ENCODE measurements at places on chromosomes 16 and 17.

GRCh38 chr16:82924075-82924854 is 297.5 kb downstream of the CDH13 start:
- no peak for DNase-seq

DNA sequence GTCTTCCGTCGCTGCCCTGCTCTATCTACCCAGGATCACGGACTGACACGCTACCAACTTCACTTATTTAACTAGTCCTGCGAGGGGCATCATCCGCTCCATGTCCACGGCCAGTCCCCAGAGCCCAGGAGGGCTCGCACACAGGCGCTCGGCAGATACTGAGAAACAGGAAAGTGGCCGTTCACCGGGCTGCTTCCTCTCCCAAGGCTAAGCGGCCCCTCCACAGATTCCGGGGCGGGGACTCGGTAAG is 388 bp downstream of the OXLD1 start:
- no peak for DNase-seq

- DNase-seq: no peak
Measured at GRCh38 chr16:4599037-4599436, 15.7 kb downstream of the UBALD1 start.

DNA sequence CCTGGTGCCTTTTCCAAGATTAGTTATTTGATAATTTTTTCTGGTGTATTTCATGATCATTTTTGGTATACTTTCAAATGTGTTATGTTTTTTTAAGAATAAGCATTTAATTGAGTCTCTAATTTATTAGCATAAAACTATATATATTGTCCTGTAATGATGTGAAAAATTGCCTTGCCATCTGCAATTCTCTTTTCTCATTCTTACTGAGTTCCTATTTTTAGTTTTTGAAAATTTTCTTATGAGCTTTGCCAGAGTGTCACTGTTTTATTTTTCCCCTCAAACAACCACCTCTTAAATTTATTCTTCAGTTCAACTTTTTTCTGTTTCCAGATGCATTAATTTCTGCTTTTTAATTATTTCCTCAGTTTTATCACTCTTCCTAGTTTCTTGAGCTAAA is 59.3 kb downstream of the PRKCB start:
- no peak for DNase-seq

DNA sequence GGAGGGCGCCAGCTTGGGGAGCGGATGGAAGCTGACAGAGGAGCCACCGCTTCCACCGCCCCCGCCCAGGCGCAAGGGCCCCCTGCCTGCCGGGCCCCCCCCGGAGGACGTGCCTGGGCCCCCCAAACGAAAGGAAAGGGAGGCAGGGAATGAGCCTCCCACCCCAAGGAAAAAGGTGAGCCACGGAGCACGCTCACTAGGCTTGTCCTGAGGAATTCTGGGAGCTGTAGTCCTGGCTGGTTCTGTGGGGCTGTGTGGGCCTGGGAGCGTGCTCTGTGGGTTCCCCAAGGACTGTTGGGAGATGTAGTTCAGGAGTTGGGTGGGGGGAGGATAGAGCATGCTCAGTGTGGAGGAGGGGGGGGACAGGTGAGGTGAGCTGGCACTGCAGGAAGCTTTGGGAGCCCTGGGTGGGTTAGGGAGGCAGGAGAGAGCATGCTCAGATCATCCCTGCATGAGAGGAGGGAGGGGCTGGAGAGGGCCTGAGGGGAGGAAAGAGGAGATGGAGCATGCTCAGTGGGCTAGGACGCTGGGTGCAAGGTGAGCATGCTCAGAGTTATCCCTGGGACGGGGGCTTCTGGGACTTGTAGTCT is 4.5 kb downstream of the FBXL19 start:
- DNase-seq: no peak

GRCh38 chr16:25411396-25412081 is 153.9 kb upstream of the ZKSCAN2 start:
- no peak for DNase-seq

DNA sequence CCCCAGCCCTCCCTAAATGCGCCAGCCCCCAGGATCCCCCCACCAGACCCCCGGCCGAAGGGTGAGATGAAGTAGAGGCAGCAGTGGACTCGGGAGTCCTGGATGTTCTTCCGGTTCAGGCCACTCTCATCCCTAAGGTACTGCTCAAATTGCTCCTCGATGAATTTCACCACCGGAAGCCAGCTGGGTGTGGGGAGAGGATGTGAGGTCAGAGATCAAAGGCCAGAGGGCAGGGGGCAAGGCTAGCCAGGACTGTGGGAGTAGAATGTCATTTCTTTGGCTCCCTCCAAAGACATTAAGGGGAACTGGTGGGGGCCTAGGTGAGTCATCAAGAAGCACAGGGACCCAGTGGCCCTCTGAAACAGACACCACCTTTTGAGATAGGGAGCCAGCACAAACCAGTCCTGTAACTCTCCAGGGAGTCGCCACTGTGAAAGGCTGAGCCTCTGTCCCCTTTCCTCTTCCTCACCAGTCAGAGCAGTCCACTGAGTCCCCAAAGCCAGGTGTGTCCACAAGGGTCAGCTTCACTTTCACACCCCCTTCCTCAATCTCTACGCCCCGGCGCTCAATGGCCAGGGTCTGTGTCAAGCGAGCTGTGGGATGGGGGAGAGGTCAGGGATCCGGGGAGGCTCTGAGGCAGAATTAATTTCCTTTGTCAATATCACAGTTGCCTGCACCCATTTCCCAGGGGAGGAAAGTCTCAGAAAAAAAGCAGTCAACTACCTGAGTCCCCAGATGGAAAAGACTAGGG is 895 bp downstream of the SEPTIN1 start:
- no peak for DNase-seq

DNA sequence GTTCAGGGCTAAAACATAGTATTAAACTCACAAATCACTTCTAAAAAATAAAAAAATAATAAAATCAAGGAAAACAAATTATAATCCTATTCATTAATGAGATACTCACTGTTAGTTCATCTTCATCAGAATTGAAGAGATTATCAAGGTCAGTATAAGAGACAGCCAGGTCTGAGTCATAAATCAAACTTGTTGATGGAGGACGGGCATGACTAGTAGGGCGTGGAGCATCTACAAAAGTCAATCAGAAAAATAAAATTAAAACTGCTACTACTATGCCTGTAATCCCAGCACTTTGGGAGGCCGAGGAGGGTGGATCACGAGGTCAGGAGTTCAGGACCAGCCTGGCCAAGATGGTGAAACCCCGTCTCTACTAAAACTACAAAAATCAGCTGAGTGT is 59.1 kb upstream of the INTS2 start:
- no peak for DNase-seq

GRCh38 chr17:8391711-8392110 is 5.9 kb downstream of the RNF222 start:
- no peak for DNase-seq

DNA sequence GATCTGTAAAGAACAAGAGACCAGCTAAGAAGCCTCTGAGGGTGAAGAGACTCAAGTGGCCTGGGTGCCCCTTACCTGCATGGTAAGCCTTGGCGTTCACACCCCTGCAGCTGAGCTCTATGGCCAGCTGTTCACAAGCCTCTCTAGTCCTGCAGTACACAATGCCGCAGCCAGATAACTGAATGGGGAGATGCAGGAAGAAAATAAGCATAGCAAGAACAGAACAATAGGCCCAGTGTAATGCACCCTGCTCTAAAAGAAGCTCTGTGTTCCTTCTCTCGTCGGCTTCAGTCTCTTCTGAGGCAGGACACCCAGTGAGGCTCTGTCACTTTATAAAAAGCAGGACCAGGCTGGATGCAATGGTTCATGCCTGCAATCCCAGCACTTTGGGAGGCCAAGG is 5.4 kb downstream of the RECQL5 start:
- no peak for DNase-seq

DNA sequence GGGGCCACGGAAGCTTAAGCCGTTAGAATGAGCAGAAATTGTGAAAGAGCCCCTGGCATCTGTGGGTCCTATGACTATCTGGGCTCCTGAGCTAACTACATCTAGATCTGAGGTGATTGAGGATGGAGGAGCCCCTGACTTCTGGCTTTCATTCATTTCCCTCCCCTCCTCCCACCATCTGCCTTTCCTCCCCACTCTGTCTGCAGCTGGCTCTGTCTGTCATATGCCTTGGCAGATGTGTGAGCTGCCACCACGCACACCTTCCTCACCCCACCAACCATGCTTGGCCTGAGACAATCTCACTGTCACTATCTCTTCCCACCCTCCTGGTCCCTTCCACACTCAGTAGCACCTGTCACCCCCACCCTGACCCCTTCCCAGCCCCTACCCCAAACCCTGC is 5.1 kb downstream of the CD300E start:
- no peak for DNase-seq

DNA sequence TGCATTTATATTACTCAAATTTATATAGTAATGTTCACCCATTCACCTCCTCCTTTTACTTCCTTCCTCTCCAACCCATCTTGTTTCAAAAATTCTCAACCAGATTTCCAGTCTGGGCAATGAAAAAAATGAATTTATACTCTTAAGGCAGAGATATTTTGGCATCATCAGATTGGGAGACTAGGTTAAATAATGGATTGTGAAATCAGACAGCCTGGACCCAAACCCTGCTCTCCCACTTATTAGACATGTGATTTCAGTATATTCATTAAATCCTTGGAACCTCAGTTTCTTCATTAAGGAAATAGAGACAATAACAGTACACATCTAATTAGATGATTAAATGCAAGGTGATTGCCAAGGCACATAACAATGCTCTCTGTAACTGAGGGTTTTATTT is 7.8 kb downstream of the ACSM1 start:
- no peak for DNase-seq

Data from bone marrow (tissue), 2 donors.